ENCODE measurements at places on chromosomes 6 and 20.

GRCh38 chr6:157845493-157846259, 22.6 kb downstream of the SNX9 start:
- no peak for DNase-seq

DNA sequence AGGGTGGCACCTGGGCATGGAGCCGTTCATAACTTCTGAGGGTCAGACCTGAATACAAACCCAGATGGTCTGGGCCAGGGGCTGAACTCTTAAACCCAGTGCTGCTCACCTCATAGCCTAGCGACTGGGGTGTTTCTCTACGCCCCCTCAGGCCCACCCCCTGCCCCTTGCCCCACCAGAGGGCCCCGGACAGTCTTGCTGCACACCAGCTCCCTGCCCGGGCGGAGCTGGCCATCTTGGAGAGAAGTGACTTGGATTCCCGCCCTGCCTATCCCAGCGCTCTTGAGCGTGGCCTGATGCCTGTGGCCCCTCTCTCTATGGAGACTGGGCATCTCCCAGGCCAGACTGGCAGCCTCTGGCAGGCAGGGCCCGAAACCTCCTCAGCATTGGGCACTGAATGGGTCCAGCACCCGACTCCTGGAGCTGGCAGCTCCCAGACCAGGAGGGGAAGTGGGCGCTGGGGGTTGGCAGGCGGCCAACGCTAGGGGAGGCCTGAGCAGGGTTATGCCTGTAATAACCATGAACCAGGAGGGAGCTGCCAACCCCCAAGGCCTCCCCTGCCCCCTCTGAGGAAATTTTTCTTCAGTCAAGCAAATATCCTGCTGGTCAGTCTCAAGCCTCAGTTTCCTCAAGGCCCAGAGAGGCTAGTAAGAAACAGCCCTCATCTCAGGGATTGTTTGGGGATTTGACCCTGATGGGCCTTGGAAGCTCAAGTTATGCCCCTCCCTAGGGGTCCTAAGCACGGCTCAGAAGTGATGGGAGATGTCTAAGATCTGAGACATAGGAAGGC, 169.5 kb downstream of the VEGFA start:
- no peak for DNase-seq

DNA sequence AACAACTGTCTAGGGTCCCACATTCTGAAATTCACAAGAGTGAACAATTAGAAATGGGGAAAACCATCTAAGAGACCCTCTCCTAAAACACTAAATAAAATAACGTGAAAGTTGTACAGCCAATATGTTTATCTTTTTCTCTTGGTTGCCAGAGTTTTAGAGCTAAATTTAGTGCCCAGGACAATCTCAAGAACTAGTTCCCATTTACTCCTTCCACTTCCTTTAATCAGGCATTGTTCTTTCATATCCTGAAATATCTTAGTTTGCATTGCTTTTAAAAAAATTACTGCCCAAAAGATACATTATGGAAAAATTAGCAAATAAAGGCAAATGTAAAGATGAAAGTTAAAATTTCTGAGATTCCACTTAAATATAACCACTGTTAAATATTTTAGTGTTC, 33.1 kb upstream of the UBR2 start:
- no peak for DNase-seq

DNA sequence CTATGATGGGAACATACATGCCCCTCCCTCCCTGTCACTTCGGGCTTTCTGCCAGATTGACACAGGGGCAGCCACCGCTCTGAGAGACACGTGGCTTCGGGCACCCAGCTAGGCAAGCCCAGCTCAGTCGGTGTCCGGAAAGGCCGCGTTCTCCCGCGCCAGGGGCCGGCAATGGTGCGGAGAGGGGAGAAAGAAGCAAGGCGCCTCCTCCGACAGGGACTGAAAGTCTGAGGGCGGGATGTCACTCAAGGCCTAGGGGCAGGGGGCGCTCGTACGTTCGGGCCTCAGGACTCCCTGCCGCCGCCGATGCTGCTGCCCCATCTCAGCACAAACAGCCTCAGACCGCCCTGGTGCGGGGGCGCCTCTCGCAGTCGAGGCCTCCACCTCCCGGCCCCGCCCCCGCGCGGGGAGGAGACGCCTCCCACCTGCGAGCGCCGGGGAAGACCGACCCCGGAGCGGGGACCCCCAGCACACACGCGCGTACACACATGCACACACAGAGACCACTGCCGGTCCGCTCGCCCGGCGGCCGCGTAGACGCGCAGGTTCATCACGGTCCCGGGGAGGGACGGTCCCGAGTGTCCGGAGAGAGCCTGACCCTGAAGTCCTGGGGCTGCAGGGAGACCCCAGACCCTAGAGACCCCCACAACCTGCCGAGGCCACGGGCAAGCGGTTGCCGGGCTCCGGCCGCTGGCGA, 1.9 kb downstream of the GRM4 start:
- peak; percentile 25 for DNase-seq
